ENCODE measurements at places on chromosomes 12 and 14.

DNA sequence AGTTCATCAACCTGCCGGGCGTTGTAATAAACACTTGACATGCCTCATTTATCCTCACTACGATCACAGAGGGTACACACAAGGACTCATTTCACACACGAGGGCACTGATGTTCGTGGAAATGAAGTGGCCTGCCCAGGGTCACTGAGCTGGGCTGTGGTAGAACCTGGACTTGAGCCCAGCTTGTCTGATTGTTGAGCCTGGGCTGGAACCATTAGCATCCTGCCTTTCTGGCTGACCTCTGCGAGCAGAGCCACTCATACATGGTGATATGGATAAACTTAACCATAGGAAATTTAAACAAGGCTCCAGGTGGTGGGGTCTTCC, 16.6 kb upstream of the JDP2 start:
- no peak for DNase-seq

DNA sequence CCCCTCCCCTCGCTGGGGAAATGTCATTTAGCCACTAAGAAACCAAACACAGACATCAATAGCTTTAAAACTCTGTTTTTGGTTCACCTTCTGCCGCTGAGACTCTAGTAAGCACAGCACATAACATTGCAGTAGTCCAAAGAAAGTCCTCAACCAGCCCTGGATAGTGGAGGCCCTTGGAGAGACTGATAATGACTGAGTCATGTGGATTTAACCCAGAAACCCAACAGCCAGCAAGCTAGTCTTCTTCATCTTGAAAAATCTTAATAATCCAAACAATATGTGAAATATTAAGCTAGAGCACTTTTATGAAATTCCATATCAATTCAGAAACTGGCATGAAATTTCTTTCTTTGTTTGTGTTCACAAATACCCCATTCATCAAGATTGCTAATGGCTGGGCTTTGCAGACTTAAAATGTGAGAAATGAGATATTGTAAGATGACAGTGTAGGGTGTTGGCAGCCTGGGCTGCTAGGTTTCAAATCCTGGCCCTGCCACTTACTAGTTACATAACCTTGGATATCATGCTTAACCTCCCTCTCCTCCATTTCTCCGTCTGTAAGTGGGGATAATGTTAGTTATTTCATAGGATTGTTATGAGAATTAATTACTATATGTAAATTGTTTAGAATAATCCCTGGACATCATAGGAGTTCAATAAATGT, 40.1 kb downstream of the RERG start:
- no peak for DNase-seq

DNA sequence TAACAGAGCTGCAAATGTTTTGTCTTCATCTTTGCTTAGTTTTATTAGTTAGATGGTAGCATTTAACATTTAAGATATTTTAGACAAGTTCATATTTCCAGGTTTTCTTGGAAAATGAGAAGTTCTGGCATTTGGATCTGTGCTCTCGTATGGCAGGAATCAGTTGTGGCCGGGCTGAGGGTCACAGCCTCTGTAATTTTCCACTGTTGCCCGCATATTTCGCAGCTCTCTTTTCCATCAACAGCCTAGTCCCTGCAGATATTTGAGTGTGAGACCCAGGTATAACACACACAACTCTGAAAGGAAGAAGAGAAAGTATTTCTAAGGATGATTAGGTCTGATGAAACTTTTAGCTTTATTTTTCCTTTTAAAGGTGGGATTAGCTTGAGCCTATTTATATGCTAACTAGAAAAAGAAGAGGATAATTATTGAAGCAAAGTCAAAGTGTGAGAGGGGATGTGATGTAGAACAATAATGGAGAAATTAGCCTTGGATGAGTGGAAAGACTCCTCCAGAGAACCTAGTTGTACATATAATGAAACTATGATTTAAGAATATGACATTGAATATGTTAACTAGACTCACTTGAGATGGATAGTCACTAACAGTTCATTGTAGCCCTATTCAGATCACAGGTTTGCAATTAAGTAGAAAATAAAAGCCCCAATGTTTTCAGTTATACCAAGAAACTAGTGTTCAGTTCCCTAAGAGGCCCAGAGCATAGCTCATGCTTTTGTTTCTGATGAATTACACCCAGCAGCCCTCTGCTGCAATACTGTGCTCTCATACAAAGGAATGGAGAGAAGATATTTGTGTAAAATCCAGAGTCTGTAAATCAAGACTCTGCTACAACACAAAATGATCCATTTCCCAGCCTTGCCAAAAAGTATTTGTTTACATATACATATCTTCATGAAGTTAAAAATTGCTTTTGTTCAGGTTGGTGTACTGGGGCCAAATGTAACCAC, 158.4 kb downstream of the C12orf50 start:
- no peak for DNase-seq

DNA sequence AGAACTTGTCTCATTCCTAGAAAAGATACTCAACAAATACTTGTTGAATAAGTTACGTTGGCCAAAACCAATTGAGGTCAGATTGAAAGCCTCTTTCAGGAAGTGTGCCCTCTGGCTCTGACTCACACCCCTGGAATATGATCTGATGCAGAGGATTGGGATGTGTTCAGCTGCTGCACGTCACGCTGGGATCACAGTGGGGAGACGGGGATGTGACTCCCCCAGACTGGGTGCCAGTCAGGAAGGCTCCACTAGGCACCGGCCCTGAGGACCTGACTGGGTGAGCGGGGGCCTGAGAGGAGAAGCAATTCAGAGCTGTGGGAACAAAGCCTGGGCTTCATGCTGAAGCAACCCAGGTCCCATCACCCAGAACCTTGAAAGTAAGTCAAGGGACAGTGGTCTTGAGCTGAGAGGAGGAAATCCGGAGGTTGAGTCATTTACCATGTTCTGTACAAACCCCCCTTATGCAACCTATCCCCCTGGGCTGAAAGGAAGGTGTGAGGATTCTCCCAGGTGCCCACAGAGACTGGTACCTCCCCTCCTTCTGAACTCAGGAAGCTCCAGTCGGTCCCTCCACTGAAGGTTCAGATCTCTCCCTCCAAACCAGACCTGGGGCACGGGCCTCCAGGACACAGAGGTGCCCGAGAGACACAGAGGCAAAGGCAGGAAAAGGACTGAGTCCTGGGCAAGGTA, 3.9 kb downstream of the CEBPE start:
- DNase-seq, result no peak

DNA sequence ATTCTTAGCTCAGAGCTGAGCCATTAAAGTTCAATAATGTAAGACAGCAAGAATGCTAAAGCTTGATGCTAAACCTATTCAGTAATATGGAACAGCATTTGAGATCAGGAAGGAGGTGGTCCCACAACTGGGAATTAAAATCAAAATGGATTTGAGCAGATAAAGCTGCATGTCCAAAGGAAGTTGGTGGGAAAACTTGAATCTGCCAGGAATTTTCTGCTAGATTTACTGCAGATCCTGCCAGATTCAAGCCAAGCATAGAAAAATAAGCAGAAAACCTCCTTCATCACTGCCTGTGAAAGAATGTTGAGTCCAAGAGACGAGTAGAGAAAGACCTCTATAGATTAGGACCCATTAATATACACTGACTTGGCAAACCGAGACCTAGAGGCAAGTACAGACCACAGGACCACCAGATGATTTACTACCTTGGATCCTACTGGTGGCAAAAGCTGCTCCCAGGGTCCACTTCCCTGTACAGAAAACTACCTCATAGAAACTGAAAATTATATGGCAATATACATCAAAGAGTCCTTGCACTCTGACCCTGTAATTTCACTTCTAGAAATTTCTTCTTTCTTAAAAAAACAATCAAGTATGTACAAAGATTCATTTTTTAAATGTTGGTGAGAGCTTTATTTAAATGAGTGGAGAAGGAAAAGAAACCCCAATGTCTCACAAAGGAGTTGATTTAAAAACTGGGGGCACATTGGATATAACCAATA, 263.2 kb downstream of the DAD1 start:
- DNase-seq, result no peak

GRCh38 chr14:92323916-92324818, 1.2 kb downstream of the SLC24A4 start:
- no peak for DNase-seq

DNA sequence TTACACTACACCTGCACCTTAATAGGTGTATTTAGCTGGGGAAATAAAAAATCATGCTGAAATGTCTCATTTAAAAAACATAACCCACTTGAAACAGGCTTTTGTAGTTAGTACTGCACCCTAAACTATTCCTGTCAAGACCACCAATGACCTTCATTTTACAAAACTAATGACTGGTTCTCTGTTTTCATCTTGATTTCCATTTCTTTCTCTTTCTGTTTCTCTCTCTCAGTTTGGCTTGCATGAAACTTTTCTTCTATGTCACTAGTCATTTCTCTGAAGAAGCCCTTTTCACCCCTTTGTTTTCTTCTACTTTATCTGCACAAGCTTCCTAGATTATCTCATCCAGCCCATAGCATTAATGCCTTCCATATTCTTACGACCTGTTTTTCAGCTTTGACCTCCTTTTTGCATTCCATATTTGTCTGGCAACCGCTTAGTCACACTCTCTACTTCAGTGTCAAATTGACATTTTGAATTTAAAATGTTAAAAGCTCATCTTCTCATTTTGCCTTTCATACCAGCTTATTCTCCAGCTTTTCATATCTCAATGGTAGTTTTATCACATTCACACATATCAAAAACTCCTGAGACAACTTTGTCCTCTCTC, 32.7 kb upstream of the KLRF1 start:
- no peak for DNase-seq

GRCh38 chr14:24427537-24428508, 1.6 kb downstream of the CBLN3 start:
- DNase-seq, result no peak

DNA sequence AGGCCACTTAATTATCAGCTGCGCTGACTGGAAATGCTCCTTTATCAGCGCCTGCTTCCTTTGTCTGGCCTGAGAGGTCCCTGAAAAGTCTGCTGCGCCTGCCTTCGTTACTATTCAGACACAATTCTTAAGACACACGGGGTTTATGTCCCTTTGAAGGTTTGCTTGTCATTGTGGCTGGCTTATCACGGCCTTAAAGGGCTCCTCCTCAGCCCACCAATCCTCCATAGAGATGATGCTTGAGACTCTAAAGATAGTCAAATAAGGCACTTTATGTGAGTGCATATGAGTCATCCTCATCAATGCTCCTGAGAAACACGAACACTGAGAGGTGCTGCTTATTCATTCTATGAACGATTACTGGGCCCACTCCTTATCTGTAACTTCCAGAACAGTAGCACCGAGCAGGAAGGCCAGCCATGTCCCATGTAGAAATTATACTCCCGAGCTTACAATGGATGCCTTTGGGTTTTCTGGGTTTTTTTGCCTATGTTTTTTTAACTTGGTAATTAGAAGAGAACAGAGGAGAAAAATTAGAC, 1268.2 kb upstream of the TMEM132C start:
- no peak for DNase-seq

DNA sequence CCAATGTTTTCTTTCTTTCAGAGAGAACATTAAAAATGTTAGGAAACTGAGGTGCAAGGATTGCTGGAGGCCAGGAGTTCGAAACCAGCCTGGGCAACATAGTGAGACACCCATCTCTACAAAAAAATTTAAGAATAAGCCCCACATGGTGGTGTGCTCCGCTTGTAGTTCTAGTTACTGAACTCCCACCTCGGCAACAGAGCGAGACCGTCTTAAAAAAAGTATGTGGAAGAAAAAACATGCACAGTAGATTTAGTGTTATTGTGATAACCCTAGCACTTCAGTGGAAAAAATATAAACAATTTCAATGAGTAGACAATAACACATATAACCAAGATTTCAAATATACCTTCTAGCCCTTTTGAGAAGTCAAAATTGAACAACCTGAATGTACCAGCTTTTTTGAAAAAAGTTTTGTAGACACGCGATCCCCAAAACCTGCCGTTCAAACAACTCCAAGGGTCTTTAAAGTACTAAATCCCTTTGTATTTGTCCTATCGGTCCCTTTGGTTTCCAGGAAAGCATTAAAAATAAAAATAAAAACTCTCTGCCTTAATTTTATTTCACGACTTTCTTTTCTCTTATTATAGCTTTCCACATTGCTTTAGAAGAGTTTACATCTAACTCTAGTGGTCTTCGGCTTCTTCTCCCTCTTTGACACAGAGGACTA, 1.0 kb upstream of the ANO6 start:
- no peak for DNase-seq

GRCh38 chr14:71380271-71380670, 473.0 kb downstream of the PCNX1 start:
- DNase-seq, result no peak

- peak; percentile 24 for DNase-seq
Measured at GRCh38 chr12:29710104-29710503, 73.6 kb downstream of the TMTC1 start.

GRCh38 chr12:131133015-131133905, 179.6 kb downstream of the ADGRD1 start:
- peak; percentile 46 for DNase-seq

DNA sequence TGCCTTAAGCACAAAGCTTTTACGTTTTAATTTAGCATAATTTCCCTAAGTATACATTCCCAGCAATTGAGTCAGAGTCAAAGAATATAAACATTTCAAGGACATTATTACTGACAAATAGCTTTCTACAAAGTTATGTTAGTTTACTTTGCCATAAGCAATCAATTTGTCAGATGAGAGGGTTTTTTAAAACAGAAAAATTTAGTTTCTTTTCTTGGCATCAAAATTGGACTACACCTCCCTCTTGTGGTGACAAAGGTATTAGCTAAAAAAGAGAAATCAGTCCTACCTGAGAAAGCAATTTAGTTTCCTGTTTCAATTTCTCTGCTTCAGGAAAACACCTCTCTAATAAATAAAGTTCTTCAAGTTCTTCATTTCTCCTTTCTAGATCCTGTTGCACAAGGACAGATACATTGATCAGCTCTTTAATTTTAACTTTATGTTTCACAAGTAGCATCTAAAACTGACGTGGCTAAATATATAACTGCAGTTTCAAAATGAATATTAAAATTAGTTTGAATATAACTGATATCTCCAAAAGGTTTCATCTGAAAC, 39.9 kb downstream of the DNAI7 start:
- no peak for DNase-seq

DNA sequence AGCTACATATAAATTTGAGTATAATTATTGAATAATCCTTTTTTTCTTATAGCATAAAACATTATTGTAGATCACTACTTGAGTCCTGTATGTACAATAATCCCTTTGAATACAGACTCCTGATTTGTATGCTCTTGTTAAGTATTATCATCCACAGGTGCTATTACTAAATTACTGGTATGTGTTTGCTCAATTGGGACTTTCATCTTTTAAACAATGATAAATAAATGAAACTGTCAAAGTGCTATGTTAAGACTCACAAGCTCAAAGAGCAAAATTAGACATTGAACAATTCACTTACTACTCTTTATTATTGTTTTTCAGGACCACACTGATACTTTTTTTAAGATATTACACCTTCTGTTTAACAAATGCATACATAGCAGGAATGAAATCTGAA, 17.8 kb downstream of the MIA2 start:
- no peak for DNase-seq

GRCh38 chr14:23259426-23259825, 21.7 kb downstream of the RNF212B start:
- DNase-seq, result no peak

DNA sequence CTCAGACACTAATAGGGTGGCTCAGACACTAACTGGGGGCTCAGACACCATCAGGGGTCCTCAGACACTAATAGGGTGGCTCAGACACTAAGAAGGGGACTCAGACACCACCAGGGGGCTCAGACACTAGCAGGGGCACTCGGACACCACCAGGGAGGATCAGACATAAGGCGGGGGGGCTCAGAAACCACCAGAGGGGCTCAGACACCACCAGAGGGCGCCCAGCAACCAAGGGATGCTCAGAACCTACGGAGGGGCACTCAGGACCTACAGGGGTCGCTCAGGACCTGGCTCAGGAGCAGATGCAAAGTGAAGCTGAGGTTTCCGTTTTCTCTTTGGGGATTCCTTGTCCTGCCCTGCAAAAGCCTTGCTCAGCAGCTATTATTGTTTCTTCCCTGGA, 448.5 kb downstream of the TMEM121 start:
- no peak for DNase-seq

Measured in lower leg skin (tissue), 4 donors.